ENCODE measurements at places on chromosomes 16 and 17. TPM values are rescaled to one million over a fixed set of nuclear protein-coding genes. Genes with fewer than 3 reads are reported as not detected.
A peak's percentile ranks its signal among the peaks of the same experiment; 100 is the strongest.

NACA2 gene
- polyA plus RNA-seq = not detected

ZFPM1 gene
- 0.16 TPM for polyA plus RNA-seq

GRCh38 chr17:3708366-3708765 lies 12.4 kb upstream of the P2RX5 start:
- H3K27ac ChIP-seq = no peak overlapping the region
- no peaks in the 10 kb centered on the region for H3K36me3 ChIP-seq
- no peaks in the 10 kb centered on the region for H3K27me3 ChIP-seq
- H3K4me1 ChIP-seq = peaks cover 21% of the 10 kb centered on the region
- DNase-seq = no peak
- H3K4me3 ChIP-seq = no peak overlapping the region

- no peaks in the 10 kb centered on the region for H3K4me1 ChIP-seq
- DNase-seq = no peak
- H3K27ac ChIP-seq = no peak overlapping the region
- no peaks in the 10 kb centered on the region for H3K27me3 ChIP-seq
- no peak overlapping the region for H3K4me3 ChIP-seq
- no peaks in the 10 kb centered on the region for H3K36me3 ChIP-seq
Measured at GRCh38 chr16:85954927-85955519, 56.1 kb downstream of the IRF8 start.

DNA sequence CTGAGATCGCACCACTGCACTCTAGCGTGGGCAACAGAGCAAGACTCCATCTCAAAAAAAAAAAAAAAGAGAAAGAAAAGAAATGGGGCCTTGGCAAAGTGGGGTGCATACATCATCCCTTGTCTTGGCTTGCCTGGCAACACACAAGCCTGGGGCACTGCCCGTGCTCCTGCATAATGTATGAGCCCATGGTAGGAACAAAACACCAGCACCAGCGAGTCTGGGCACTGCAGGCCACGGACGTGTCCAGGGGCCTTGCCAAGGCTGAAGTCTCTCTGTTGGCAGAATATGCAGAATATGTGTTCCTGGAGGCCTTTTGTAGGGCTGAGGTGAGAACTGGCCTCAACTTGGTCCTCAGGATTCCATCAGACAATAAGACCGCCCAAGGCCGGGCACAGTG lies 15.7 kb upstream of the ALDOA start:
- H3K4me3 ChIP-seq = no peak overlapping the region
- peaks cover 5% of the 10 kb centered on the region for H3K4me1 ChIP-seq
- DNase-seq = no peak
- H3K36me3 ChIP-seq = no peaks in the 10 kb centered on the region

- no peaks in the 10 kb centered on the region for H3K36me3 ChIP-seq
- H3K27me3 ChIP-seq = no peaks in the 10 kb centered on the region
- no peak overlapping the region for H3K4me3 ChIP-seq
- DNase-seq = no peak
- H3K4me1 ChIP-seq = no peaks in the 10 kb centered on the region
Measured at GRCh38 chr17:57557834-57558681, 187.0 kb downstream of the CCDC182 start.

- no peaks in the 10 kb centered on the region for H3K27me3 ChIP-seq
- H3K4me1 ChIP-seq = peaks cover 25% of the 10 kb centered on the region
- no peaks in the 10 kb centered on the region for H3K36me3 ChIP-seq
- no peak for DNase-seq
Measured at GRCh38 chr17:68319410-68320162, 28.3 kb downstream of the ARSG start.

GRCh38 chr17:80742581-80743180 lies 198.0 kb downstream of the RPTOR start:
- H3K4me3 ChIP-seq = peak overlapping the region; percentile 33
- no peaks in the 10 kb centered on the region for H3K36me3 ChIP-seq
- no peak for DNase-seq
- H3K27ac ChIP-seq = peak overlapping the region; percentile 74

DNA sequence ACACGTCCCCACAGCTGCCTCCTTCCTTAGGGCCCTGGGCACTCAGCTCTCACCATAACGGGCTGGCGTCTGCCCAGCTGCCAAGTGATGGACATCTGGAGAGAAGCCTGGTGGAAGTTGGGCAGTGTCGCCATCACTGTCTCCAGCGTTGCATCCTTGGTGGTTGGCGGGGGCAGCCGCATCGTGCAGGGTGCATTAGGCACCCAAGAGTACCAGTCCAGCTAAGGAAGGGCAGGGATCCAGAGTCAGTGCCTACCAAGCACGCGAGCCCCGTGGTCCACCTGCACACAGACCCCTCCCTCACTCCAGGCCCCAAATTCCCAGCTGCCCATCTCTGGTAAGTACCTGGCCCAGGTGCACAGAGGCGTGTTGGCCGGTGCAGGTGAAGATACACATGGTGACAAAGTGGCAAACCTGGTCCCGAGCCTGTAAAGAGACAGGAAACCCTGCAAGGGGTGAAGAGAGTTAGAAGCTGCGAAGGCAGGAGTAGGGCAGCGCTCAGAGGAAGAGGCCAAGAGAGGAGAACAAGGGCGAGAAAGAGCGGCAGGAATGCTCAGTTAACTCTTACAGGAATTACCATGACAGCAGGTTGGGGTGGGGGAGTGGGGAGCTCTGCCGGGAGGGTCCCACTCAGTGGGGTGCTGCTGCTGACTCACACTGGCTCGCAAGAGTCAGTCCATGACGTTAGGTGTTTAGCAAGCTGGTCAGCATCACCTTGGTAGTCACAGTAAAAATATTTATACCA lies 9.5 kb downstream of the ALOX15 start:
- H3K27me3 ChIP-seq = peaks cover 6% of the 10 kb centered on the region
- H3K27ac ChIP-seq = no peak overlapping the region
- H3K4me3 ChIP-seq = no peak overlapping the region
- no peaks in the 10 kb centered on the region for H3K36me3 ChIP-seq
- no peaks in the 10 kb centered on the region for H3K4me1 ChIP-seq

DNA sequence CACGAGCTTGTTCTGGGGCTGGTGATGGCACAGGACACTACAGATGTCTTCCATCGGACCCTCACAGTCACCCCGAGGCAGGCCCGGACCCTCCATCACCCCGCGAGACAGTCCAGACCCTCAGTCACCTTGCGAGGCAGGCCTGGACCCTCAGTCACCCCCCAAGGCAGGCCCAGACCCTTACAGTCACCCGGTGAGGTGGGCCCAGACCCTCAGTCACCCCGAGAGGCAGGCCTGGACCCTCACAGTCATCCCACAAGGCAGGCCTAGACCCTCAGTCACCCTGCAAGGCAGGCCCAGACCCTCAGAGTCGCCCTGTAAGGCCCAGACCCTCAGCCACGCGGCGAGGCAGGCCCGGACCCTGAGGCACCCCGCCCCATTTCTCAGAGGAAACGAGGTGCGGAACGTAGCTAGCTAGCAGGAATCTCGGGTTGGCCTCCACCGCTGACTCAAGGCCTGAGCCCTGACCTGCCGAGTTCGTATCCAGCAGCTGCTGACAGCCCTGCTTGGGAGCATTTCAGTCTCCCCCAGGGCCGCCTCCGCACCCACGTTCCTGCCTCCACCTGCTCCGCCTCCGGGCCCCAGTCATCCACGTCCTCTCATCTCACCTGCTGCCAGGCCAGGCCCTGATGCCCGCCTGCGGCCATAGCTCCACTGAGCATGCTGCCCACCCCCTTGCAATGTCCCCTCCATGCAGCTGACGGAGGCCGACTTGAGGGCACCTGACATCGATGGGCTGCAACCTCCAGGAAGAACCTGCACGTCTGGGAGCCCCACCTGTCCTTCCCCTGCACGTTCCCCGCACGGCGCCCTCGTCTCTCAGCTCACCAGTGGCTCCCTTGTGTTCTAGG lies 28.7 kb downstream of the RPH3AL start:
- H3K4me3 ChIP-seq = no peak overlapping the region
- H3K27me3 ChIP-seq = no peaks in the 10 kb centered on the region
- DNase-seq = no peak
- H3K4me1 ChIP-seq = no peaks in the 10 kb centered on the region

- DNase-seq = no peak
- H3K27me3 ChIP-seq = no peaks in the 10 kb centered on the region
- H3K4me1 ChIP-seq = peaks cover 15% of the 10 kb centered on the region
- H3K27ac ChIP-seq = no peak overlapping the region
- no peak overlapping the region for H3K4me3 ChIP-seq
- no peaks in the 10 kb centered on the region for H3K36me3 ChIP-seq
Measured at GRCh38 chr16:81442220-81442915, 2.2 kb upstream of the CMIP start.

DNA sequence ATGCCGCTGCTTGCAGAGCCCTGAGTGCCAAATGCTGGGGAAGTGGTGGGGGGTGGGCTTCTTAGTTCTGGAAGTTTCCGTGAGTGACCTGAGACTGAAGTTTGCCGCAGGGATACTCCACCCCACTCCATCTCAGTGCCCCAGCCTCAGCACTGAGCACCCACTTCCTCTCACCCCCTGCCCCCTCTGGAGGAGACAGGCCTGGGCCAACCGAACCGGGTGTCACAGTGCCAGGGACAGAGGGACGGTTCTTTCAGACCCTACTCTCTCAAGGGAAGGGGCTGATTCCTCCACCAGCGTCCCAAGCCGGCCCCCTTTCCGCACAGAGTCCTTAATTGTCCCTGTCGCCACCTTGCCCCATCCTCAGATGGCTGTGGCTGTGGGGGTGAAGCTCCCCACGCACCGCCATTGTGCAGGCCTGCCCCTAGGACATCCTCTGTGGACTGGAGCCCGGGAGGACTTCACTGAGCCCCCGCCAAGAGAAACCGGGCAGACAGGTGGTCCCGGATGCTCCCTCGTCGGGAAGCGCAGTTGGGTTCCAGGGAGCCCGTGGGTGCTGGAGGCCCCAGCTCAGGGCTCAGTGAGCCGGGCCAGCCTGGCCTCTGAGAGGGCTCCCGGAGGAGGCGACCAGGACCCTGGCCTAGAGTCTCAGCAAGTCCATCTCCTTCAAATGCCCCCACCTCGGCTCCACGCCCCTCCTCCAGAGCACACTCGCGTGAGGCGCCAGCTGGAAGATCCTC lies 1.6 kb upstream of the KREMEN2 start:
- DNase-seq = no peak
- no peaks in the 10 kb centered on the region for H3K36me3 ChIP-seq
- peaks cover 5% of the 10 kb centered on the region for H3K27me3 ChIP-seq
- no peak overlapping the region for H3K4me3 ChIP-seq
- H3K4me1 ChIP-seq = peaks cover 13% of the 10 kb centered on the region

- DNase-seq = no peak
- peaks cover 53% of the 10 kb centered on the region for H3K36me3 ChIP-seq
- H3K4me1 ChIP-seq = no peaks in the 10 kb centered on the region
- no peak overlapping the region for H3K27ac ChIP-seq
- no peaks in the 10 kb centered on the region for H3K27me3 ChIP-seq
- no peak overlapping the region for H3K4me3 ChIP-seq
Measured at GRCh38 chr16:56409195-56409594, 16.1 kb downstream of the AMFR start.

- no peak overlapping the region for H3K27ac ChIP-seq
- no peak for DNase-seq
- H3K27me3 ChIP-seq = no peaks in the 10 kb centered on the region
Measured at GRCh38 chr17:60164697-60165096, 14.9 kb downstream of the CA4 start.

DNA sequence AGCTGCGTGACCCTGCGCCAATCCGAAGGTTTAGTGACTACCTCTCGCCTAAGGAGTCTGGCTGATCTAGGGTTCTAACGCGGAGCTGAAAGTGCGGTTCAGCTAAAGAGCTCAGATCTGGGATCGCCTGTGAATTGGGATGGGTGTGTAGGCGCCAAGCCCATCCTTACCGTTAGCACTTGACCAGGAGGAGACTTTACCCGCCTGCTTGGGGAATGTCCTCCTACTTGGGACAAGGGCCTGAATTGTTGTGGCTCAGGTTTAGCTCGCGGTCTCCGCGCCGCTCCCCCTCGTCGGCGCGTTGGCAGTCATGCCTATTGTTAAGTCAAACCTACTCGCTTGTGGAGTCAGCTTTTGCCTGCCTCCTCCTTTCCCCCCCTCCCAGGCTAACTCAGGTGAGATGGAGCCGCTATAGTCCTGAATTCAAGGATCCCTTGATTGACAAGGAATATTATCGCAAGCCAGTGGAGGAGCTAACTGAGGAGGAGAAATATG lies 480 bp downstream of the MRPS7 start:
- H3K27ac ChIP-seq = peak overlapping the region; percentile 99
- H3K27me3 ChIP-seq = no peaks in the 10 kb centered on the region
- H3K36me3 ChIP-seq = peaks cover 48% of the 10 kb centered on the region

DNA sequence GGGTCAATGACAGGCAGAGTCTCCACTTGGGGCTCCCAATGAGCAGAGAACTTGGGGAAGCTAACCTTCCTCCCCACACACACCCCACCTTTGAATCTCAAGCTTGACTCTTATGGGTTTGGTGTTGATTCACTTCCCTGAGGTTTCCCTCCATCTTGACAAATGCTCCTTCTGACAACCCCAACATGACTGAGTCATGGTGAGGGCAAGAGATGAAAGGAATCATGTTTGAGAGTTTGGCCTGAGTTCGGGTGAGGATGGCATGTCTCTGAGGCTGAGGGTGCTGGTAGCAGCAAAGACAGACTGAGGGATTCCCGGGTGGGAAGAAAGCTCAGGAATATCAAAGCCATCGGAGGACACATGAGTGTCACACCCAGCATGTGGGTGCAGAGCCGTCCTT lies 18.7 kb downstream of the KRT9 start:
- no peak overlapping the region for H3K27ac ChIP-seq
- H3K36me3 ChIP-seq = no peaks in the 10 kb centered on the region
- DNase-seq = no peak
- H3K4me1 ChIP-seq = peaks cover 10% of the 10 kb centered on the region

DNA sequence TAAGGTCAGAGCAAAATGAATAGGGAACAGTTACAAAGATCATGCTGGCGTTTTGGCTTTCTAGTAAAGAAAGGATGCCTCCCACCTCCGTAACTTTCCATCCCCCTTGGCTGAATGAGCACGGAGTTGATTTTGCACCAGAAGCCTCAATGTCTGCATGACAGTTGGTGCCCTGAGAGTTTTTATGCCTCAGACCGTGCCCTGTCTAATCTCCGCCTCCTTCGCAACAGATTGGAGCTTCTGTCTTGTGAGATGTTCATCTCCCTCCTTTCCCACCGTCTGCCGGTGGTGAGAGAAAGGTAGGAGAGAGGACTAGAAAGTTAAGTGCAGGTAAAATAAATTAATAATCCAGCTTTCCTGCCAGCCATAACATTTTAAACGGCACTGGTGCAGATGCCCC lies 1.9 kb downstream of the HS3ST4 start:
- H3K4me1 ChIP-seq = no peaks in the 10 kb centered on the region
- no peak for DNase-seq
- no peaks in the 10 kb centered on the region for H3K27me3 ChIP-seq
- H3K27ac ChIP-seq = no peak overlapping the region
- no peaks in the 10 kb centered on the region for H3K36me3 ChIP-seq
- no peak overlapping the region for H3K4me3 ChIP-seq

GRCh38 chr17:18916816-18917500 lies 35.0 kb upstream of the SLC5A10 start:
- H3K36me3 ChIP-seq = peaks cover 5% of the 10 kb centered on the region
- H3K4me3 ChIP-seq = no peak overlapping the region
- H3K27ac ChIP-seq = no peak overlapping the region
- H3K4me1 ChIP-seq = peaks cover 3% of the 10 kb centered on the region
- DNase-seq = no peak

DNA sequence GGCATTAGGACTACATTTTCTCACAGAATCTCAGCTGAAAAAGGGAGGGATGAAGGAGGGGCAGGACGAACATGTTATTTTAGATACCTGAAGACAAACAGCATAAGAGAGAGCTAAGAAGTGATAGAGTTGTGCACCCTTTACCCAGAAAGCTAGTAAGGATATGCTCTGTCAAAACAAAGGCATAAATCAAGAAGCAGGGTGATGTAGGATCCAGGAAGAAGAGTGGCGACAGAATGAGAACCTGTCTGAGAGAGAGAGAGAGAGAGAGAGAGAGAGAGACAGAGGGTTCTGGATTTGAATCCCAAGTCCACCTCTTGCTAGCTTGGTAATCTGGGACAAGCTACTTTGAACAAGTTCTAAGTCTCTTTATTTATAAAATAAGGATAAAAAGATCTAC lies 103.4 kb downstream of the SPAG9 start:
- DNase-seq = no peak
- H3K36me3 ChIP-seq = peaks cover 32% of the 10 kb centered on the region
- H3K27me3 ChIP-seq = no peaks in the 10 kb centered on the region
- H3K4me1 ChIP-seq = no peaks in the 10 kb centered on the region
